ENCODE measurements at places on chromosomes 6 and 20.

DNA sequence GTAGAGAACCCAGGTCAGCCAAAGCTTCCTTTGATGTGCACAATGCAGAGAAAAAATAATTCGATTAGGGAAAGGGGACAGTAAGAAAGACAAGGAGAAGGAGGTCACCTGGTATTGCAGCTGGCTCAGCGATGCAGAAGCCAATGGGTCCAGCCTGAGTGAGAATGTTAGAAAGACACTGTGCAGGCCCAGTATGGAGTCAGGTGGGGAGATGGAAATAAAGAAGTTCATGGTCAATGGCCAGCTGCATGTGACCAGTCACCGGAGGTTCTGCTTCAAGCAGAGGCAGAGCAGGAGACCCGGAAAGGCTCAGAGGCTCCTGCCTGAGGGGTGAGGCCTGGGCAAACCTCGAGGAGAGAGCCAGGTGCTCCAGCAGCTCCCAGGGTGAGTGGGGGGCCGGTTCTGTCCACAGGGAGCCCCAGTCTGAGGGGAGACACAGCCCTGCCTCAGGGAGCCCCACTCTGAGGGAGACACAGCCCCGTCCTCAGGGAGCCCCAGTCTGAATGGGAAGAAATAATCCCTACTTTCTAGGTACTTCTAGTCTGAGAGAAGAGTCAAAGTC lies 51.3 kb downstream of the LRFN2 start:
- DNase-seq: no peak

- peak; percentile 81 for DNase-seq
Observed at GRCh38 chr6:96391776-96392360, 129.7 kb upstream of the UFL1 start.

DNA sequence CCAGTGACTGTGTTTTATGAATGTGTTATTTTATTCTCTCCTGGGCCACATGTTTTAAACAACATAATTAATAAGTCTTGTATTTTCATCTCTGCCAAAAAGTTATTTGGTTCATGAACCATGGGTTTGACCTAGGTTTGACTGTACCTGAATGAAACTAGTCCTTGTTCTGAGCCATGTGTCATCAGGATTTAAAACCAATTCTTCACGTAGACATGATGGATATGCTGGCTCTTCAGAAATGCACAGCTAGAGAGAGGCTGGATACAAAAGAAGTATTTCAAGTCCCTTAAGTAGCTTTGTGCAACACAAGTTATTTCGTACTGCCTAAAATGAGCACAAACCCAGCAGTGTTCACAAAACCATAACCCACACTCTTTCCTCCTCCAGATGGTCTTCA lies 116.1 kb downstream of the IBTK start:
- no peak for DNase-seq

DNA sequence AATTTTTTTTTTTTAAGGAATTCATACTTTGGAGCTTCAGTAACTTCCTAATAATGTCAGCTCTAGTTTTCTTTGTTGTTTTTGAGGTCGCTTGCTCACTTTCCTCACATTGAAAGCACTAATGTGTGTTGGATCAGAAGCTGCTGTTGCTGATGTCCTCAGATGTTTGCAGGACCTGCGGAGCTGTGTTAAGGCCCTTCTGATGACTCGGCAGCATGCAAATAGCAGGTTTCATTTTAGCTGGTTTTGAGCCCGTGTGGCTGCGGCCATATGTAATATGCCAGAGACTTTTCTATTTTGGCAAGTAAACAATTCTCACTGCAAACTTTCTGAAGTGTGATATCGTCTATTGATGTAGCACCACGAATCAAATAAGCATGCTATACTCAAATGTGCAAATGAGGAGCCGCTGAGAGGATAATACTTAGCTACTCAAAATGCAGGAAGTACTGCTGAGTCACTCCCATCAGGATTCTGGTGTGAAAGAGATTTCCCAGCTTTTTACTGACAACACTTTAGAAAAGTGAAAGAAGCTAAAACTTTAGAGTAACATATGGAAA lies 187.8 kb downstream of the SASH1 start:
- DNase-seq: no peak

DNA sequence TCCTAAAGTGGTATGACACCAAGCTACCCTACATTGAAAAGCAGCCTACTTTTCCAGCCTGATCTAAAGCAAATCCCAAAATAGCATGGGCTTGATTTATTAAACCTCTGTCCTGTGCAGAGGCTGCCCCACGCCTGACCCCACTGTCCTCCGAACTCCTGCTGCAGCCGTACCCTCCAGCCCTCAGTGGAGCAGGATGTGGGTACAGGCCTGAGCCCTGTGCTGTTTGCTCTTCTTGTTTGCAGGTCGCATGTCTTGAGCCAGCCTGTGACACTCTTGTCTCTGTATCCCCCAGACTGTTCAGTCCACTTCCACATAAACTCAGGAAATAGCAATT lies 61.2 kb downstream of the RPP40 start:
- no peak for DNase-seq

GRCh38 chr6:110221738-110222137 lies 41.5 kb downstream of the CDC40 start:
- DNase-seq: no peak

DNA sequence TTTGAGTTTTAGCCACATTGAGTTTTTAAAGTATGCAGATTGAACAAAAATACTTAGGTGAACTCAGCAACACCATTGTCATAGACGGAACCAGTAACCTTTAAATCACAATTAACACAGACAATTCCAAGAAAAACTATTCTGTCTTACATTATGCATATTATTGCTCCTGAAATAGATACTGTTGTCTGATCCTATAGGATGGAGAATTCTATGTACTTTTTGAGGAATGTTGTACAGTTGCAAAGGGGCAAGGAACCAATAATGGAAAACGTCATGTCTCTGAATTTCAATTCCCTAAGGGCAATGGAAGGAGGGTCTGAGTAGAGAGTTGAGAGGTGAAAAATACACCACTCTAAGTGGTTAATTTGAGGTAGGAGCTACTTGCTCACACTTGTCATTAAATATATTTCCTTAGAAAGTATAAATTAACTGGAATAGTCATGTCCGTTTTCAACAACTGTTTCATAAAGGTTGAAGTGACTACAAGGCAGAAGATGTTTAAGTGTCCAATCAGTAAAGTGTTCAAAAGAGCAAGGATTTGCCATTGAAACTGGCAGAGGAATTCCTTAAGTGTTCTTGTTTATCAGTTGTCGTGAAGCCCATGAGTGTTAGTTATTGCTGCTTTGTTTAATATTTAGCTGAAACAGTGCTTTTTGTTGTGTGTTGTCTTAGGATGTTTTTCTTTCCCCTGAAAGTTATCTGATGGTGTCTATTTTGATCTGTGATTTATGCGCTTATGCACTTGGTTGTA lies 1.3 kb downstream of the NKAIN2 start:
- no peak for DNase-seq

DNA sequence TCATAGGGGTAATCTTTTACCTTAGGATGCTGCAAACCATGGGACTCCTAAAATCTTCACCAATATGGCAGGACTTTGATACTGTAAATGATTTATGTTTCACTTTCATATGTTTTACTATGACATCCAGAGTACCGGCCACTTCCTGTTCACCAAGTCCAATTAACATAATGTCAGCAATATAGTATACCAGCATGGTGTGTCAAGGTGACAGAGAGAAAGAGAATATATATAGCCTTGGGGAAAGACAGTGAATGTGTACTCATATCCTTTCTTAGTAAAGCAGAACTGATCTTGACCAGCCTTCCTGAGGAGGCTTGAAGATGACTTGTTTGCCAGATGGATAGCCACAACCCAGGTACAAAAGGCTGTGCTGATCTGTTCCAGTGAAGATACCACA lies 127.9 kb downstream of the NRN1 start:
- no peak for DNase-seq

DNA sequence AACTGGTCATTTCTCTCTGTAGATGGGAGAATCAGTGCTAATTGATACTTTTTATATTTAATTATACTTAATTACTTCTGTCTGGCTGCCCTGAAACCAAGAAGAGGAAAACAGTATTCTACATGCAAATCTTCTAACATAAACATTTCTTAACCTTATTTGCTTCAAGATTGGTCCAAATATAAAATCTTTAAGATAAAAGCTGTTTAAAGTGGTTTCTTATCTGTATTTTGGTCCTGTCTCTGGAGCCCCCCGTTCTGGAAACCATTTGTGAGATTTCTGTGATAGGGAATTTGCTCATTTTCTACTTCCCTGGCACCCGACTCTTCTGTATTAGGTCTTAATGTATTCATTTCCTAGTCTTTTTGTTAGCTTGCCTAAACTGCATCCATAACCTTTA lies 168.6 kb downstream of the RNF144B start:
- DNase-seq: no peak

DNA sequence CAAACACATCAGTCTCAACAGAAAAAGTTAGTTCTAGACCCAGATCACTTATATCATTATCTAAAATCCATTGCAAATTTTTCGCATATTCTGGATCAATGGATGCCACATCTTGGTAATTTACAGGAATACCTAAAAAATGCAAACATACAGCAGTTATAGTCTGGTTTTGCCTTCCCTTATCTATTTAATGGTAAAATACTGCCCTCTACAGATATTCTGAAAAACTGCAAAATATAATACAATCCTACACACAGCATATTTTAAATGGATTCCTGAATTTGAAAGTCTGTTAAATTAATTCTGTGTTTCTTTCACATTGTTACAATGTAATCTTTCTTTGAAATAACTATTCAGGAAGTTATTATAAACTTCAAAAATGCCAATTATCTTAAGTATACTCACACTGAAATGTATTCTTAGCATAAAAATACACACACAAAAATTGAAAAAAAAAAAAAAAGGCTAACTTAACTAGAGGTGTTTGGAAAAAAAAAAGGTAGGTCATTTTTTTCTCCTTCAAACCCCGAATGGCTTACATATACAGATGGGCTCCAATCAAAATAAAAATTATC lies 88.4 kb downstream of the HACE1 start:
- no peak for DNase-seq

All from NCI-H1417 treated with DMSO at 0.1 percent for 48 hours (cell line).